ENCODE measurements at places on chromosomes 1 and 21. TPM values are rescaled to one million over a fixed set of nuclear protein-coding genes. Genes with fewer than 3 reads are reported as not detected.

Gene BATF3
- total RNA-seq = 4.3 TPM

- DNase-seq = peak; percentile 80
Measured at GRCh38 chr1:6386371-6386949, 7.1 kb downstream of the ACOT7 start.

GRCh38 chr1:26358411-26359384 lies 4.8 kb upstream of the CRYBG2 start:
- DNase-seq = peak; percentile 77

DNA sequence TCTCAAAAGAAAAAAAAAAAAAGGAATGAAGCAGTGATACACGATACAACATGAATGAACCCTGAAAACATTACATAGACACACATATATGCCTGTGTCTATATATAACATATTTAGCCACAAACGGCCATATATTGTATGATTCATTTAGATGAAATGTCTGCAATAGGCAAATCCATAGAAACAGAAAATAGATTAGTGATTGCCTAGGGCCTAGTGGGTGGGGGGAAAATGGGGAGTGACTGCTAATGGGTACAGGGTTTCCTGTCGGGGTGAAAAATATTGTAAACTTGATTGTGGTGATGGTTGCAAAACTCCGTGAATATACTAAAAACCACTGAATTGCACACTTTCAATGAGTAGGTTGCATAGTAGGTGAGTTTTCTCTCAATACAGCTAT lies 6.0 kb upstream of the H6PD start:
- DNase-seq = peak; percentile 31

- DNase-seq = no peak
Measured at GRCh38 chr1:154410185-154410827, 5.2 kb downstream of the IL6R start.

Gene DNALI1
- not detected for total RNA-seq
